CD4-positive, alpha-beta T cell treated with Interleukin-2 at 100 ng/mL for 4 hours (primary cell): ENCODE measurements at places on chromosomes 16 and 17.

DNA sequence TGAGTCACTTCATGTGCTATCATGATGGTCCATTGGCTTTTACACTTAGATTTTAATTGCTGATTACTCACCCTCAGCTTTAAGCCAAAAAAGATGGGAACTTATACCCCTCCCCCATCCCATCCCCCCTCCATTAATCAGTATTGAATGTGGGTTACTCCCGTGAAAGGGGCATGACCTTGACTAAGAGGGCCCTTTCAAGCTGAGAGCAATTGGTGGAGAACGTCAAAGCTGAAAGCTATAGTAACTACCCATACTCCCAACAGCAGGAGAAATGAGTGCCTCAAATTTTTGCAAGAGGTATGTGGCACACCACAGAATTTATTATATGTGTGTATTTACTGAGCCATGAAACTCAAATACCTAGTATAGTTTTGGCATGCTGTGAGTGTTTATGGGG is 99.7 kb upstream of the CDH8 start:
- no peak for DNase-seq

GRCh38 chr17:63332286-63332685 is 113.8 kb downstream of the CYB561 start:
- DNase-seq = no peak

DNA sequence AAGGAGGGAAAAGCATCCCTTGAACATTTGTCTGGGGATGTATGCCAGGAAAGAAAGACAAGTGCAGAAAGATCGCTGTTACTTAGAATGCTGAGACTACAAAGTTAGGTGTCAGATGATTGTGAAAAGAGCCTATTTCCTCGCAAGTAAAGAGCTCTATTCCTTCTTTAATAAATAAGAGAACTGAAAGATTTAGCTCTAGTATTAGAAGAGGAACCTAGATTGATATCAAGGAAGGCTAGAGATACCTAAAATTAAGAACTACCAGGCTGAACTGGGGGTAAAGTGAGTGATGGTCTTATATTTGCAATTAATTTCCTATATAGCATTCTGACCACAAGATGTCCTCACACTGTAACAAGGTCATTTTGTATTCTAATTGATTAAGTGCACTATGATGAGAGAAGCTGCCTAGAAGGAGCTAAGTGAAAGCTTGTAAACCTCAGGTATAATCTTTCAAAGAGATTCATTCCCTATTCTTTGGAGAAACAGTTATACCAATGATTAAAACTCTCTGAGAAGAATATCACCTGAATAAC is 62.3 kb downstream of the SSH2 start:
- DNase-seq = no peak

DNA sequence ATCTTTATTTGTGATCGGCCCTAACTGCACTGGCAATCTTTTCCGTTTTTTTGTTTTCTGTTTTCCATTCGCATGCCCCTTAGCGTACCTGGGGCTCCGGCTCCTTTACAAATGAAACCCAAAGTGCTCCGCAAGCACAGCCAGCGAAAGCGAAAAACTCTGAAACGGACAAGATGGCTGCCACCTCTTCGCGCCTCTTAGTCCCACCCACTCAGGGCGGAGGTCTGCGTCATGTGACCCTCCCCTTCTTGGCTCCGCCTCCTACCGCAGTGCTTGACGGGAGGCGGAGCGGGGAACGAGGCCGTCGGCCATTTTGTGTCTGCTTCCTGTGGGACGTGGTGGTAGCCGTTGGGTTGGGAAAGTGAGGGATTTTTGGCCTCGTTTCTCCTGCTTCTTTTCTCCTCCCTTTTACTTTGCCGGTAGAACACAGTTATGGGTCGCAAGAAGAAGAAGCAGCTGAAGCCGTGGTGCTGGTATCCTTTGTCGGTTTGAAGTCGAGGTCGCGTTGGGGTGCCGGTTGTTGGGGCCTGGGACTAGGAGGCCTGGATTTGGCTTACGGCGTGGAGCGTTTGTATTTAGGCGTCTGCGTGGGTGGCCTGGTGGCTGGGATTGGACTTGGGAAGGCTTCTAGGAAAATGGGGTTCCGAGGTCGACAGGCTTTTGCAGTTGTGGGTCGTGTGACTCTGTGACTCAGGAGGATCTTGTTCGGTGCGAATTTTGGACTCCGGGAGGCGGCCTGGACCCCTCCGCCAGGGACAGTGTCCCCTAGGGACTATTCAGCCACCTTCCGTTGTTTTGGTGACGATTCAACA is at the start of gene ZNF207:
Gene ZNF207, plus strand, starts transcription at position 304 of the 812 bp plus-strand sequence. Its CDS starts 129 bp downstream, at position 433.
- peak; percentile 96 for DNase-seq

DNA sequence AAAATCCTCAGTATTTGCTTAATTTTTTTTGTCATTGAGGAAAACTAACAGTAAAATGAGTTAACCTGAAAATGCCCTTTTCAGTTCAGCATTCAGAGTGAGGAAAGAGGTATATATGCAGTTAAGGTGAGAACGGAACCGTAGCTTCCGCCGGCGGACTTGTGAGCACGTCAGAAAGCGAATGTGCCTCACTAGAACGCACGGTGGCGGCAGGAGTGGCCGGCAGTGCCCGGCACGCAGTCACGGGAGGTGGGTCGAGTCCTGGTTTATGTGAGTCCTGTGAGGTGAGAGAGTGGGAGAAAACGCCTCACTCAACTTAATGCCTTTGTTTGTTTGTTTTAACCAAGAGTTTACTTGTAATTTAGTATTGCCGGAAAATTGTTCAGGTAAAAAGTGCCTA is 6.1 kb downstream of the SEC14L1 start:
- no peak for DNase-seq

- no peak for DNase-seq
Measured at GRCh38 chr16:68823401-68824135, 19.8 kb upstream of the TANGO6 start.

- DNase-seq = no peak
Measured at GRCh38 chr16:66845791-66846221, 1.6 kb downstream of the CA7 start.

GRCh38 chr16:87056083-87056482 is 261.1 kb downstream of the C16orf95 start:
- no peak for DNase-seq

GRCh38 chr17:17019891-17020456 is 22.3 kb upstream of the MPRIP start:
- DNase-seq = no peak

DNA sequence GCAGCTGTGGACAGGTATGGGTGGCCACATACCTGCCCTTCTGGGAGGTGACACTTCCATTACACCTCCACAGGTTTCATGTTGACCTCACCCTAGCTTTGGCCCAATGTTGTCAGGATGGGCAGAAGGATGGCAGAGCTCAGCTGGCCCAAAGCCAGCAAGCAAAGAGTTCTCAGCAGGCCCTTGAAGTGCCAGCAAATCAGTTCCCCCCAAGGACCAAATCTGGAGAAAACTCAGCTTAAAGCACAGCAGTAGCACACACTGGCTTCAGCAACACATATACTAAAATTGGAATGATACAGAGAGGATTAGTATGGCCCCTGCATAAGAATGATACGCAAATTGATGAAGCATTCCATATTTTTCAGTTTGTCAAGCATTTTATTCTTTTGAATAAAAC is 13.4 kb downstream of the ARL4D start:
- no peak for DNase-seq

- no peak for DNase-seq
Measured at GRCh38 chr16:13099822-13100221, 198.4 kb downstream of the SHISA9 start.

DNA sequence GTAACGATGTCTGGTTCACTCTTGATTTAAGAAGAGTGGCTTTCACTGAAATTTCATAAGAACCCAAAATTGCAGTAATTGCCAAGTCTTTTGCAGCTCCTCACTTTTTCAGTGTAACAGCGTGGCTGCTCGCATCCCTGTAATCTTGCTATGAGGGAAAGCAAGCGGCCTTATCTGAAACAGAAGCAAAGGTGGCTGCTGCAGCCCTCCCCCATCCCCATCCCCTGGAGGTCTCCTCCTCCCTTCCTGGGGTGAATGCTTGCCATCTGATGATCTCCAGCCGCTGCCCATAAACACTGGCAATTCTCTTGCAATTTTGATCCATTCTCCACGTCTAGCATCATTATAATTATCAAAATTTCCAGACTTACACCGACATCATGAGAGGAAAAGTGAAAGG is 182.5 kb upstream of the ASIC2 start:
- no peak for DNase-seq

DNA sequence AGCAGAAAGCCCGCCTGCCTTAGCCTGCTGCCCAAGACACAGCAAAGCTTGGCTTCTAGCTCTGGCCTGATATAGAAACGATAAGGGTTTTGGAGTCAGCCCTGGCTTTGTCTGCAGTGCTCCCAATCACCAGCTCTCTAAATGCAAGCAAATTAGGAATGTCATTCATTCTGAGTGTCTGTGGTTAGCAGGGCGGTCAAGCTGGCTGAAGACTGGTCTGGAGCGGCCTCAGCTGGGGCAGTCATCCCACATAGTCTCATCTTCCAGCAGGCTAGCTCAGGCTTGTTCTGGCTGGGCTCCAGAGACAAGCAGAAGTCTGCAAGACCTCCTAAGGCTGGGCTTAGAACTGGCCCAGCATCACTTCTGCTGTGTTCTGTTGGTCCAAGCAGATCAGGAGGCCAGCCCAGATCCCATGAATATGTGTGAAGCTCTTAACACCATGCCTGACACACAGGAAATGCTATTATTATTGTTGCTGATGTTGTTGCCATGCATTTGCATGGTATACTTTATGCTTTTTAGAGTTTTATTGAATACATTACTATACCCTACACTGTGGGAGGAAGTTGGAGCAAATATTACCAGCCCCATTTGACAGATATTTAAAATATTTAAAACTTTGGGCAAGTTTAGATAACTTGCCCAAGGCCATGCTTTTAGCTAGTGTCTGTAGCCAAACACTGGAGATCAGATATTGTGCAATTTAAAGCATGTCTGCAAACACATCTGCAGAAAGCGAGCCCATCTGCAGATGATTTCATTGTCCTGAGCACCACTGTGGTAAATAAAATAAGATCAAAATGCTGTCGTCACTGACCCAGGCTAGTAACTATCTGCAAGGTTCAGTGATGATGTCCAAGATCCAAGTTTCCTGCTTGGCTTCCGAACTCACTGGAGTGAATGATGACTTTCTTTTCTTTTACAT is 24.8 kb downstream of the TMC7 start:
- DNase-seq = no peak

- no peak for DNase-seq
Measured at GRCh38 chr16:68083861-68084503, 1.2 kb upstream of the NFATC3 start.

DNA sequence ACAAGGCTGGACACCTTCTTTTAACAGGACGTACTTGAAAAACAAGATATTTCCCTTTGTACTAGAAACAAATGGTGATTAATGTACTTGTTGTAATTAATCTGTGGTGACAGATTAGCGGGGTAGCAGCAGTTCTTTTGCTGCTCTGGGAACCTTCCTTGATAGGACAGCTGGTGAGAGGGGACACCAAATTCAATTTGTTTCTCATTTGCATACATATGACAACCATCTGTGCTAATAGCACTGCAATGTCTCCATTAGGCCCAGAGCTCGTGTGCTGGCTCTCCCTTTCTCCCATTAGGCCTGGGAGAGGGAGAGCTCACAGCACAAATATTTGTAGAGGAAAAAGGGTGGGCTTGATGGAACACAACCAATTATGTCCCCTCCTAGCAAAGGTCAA is 221.0 kb upstream of the HS3ST3A1 start:
- no peak for DNase-seq

- peak; percentile 24 for DNase-seq
Measured at GRCh38 chr17:81309140-81309858, 14.2 kb upstream of the SLC38A10 start.

GRCh38 chr17:53032861-53033271 is 789.9 kb upstream of the KIF2B start:
- DNase-seq = no peak

DNA sequence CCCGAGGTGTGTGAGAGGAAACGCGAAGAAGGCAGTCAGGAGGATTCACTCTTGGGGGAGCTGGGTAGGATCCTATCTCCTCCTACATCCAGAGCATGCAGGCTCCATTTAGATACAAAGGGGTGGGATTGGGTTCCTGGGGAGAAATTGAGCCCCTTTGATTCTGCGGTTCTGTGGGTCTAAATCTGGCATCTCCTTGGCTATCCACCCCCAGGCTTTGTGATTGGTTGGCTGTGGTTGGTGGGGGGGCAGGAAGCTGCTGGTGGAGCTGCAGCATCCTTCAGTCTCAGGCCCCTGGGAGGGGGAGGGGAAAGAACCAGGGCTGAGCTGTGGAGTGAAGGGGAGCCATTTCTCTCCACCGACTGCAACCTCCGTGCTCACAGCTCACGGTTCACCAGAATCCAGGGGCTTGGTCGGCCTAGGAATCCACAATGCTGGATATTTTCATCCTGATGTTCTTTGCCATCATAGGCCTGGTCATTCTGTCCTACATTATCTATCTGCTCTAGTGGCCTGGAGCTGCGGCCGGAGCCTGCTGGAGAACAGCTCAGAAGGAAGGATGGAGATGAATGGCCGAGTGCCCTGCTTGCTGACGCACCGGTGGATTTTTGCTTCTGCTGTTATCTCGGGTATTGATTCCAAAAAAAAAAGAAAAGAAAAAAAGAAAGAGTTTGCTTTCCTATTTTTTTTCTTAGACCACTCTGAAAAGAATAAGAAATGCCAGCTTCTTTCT is at the start of gene LASP1NB:
Gene LASP1NB, plus strand, starts transcription at position 352 of the 733 bp plus-strand sequence.
- peak; percentile 32 for DNase-seq

GRCh38 chr16:54346041-54346440 is 59.5 kb upstream of the IRX3 start:
- DNase-seq = no peak

DNA sequence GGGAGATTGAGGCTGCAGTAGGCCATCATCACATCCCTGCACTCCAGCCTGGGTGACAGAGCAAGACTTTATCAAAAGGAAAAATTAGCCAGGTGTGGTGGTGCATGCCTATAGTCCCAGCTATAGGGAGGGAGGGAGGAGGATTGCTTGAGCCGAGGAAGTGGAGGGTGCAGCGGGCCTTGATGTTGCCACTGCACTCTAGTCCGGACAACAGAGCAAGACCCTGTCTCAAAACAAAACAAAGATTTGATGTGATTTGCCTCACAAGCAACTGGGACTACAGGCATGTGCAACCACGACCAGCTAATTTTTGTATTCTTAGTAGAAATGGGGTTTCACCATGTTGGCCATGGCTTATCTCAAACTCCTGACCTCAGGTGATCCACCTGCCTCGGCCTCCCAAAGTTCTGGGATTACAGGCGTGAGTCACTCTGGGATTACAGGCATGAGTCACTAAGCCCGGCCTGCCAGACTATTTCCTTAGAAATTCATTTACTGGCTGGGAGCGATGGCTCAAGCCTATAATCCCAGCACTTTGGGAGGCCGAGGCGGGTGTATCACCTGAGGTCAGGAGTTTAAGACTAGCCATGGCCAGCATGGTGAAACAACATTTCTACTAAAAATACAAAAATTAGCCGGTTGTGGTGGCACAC is 11.5 kb downstream of the UBE2G1 start:
- no peak for DNase-seq
